ENCODE measurements at places on chromosomes 12 and 14. TPM values are rescaled to one million over a fixed set of nuclear protein-coding genes. Genes with fewer than 3 reads are reported as not detected.

GRCh38 chr12:12379831-12380730, 23.2 kb downstream of the BORCS5 start:
- peaks cover 11% of the 10 kb centered on the region for H3K4me1 ChIP-seq
- H3K4me3 ChIP-seq, result no peak overlapping the region
- no peak for DNase-seq
- peak overlapping the region; percentile 56 for H3K27ac ChIP-seq

DNA sequence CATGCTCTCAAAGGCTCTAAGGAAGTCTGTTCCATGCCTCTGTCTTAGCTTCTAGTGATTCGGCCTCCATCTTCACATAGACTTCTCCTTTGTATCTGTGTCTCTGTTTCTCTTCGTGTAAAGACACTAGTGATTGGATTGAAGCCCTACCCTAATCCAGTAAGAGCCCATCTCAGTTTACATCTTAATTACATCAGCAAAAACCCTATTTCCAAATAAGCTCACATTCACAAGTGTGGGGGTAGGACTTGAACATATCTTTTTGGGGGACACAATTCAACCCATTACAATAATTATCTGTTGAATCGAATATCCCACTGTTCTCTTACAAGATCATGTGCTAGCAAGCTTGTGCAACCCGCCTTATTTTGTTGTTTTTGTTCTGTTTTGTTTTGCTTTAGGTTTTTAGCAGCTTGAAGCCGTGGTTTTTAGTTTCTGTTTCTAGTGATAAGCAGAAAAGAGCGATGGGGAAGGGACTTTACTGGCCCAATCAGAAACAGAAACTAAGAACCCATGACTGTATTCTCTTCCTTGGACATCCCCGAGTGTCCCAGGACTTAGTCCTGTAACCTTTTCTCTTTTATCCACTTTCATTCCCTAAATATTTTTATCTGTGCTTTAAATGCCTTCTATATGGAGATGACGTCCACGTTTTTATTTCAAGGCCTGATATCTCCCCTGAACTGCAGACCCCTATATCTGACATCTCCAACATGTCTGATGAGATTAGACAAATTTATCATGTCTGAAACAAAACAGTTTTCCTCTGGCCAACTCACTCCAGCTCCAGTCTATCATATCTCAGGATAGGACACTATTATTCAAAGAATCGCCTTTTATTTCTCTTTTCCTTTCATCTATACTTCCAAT, 353.0 kb downstream of the CCDC91 start:
- no peaks in the 10 kb centered on the region for H3K27me3 ChIP-seq
- H3K36me3 ChIP-seq, result no peaks in the 10 kb centered on the region
- no peaks in the 10 kb centered on the region for H3K4me1 ChIP-seq
- H3K27ac ChIP-seq, result no peak overlapping the region

- DNase-seq, result no peak
- no peak overlapping the region for H3K27ac ChIP-seq
- no peaks in the 10 kb centered on the region for H3K36me3 ChIP-seq
- H3K4me3 ChIP-seq, result no peak overlapping the region
These were observed 11.9 kb downstream of the TTC9 start for GRCh38 chr14:70653662-70654061.

DNA sequence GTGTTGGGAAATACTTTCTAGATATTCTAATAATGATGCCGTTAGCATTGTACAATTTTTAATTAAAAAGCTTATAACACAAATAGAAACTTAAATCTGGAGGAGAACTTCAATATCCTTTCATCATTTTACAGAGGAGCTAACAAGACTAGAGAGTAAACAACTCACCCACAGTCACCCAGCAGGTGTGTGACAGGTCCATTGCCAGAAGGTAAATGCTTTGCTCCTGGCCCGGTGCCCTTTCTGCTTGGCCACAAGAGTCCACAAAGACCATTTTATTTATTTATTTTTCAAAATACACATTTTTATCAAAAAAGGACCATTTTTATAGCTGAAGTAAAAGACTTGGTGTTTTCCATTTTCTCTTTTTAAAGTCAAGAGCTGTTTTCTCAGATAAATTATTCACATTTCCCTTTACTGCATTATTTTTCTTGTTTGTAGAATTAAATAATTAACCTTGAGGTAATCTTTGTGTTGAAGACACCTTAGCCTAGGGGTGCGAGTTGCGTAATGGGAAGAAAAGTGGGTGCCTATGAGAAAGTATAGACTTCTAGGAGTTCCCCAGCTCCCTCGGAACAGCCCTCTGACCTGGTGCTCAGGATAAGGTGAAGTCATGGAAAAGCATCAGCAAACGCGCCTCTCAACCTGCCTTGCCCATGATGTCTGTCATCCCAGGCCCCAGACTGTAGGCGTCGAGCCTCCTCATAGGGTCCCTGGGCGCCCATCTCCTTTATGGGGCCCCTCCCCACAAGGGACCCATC, 26.3 kb upstream of the AMIGO2 start:
- no peak overlapping the region for H3K27ac ChIP-seq
- H3K36me3 ChIP-seq, result no peaks in the 10 kb centered on the region
- H3K4me1 ChIP-seq, result peaks cover 3% of the 10 kb centered on the region
- H3K4me3 ChIP-seq, result no peak overlapping the region

ATXN7L3B gene
- 30.4 TPM for total RNA-seq

PLEKHG7 gene
- not detected for total RNA-seq

OTX2 gene
- not detected for total RNA-seq

RAB5B gene
- 150 TPM for total RNA-seq

MFAP5 gene
- total RNA-seq, result 2.8 TPM

TAS2R50 gene
- 0.55 TPM for total RNA-seq

SERPINA3 gene
- 36.4 TPM for total RNA-seq
